ENCODE measurements at places on chromosomes 2 and 18. TPM values are rescaled to one million over a fixed set of nuclear protein-coding genes. Genes with fewer than 3 reads are reported as not detected.

PMS1 gene
- total RNA-seq, result 17.8 TPM

NPPC gene
- 0.26 TPM for total RNA-seq

GBX2 gene
- total RNA-seq, result not detected

ALLC gene
- total RNA-seq, result not detected

NETO1 gene
- not detected for total RNA-seq

SERPINB12 gene
- total RNA-seq, result not detected
